ENCODE measurements at places on chromosomes 7 and 10. TPM values are rescaled to one million over a fixed set of nuclear protein-coding genes. Genes with fewer than 3 reads are reported as not detected.
A peak's percentile ranks its signal among the peaks of the same experiment; 100 is the strongest.

DNA sequence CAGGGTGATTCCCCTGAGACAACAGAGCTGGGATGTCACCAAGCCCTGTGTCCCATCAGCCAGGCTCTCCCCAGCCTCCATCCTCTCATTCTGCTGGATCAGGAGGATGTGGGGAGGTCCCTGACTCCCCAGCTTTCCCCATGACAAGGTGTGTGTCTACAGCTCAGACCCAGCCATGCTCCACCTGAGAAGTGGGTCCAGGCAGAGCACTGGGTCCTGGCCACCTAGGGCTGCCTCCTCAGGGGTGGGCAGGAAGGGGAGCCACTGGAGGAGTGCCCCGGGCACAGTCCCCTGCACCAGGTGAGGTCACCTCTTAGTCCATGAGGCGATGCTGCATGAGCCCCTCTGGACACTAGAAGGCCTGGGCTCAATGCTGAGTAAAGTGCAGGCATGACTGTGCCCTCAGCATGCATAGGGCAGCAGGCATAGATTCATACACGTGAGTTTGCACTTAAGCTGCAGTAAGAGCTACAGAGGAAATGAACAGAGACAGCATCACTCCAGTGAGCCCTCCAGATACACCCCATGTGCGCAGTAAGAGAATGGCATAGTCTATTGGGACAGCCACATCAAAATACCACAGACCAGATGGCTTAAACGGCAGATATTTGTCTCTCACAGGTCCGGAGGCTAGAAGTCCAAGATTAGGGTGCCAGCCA is 48.3 kb downstream of the ALOX5 start:
- no peak for DNase-seq

Gene FAM25G
- not detected for total RNA-seq

Gene IL6
- total RNA-seq = 0.83 TPM

- no peak for DNase-seq
Observed at GRCh38 chr10:79090134-79090803, 21.5 kb downstream of the ZMIZ1 start.

DNA sequence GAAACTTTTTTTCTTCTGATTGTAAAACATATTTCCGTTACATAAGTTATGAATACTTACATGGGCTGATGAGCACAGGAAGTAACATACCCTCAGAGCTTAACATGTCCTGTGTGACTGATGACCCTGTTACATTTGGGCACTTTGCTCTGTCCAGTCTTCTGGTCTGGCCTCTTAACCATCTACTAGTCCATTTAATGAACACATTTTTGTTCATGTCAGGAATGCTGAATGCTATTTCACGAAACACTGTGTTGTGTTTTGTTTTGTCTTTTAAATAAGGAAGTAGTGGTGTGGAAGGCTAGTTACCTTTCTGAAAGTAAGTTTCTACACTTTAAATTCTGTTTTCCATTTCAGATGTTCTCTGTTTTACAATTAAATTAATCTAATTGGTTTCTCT is 77.7 kb downstream of the RBM33 start:
- DNase-seq = no peak

- no peak for DNase-seq
Observed at GRCh38 chr7:44066494-44067063, 1.2 kb upstream of the PGAM2 start.

- no peak for DNase-seq
Observed at GRCh38 chr10:132710746-132711612, 75.0 kb downstream of the NKX6-2 start.

Gene FGL2
- total RNA-seq = 316 TPM

Gene ANXA7
- total RNA-seq = 135 TPM

GRCh38 chr10:86047588-86047987 is 319.0 kb downstream of the GRID1 start:
- DNase-seq = no peak

Gene EBF3
- total RNA-seq = 6.8 TPM

DNA sequence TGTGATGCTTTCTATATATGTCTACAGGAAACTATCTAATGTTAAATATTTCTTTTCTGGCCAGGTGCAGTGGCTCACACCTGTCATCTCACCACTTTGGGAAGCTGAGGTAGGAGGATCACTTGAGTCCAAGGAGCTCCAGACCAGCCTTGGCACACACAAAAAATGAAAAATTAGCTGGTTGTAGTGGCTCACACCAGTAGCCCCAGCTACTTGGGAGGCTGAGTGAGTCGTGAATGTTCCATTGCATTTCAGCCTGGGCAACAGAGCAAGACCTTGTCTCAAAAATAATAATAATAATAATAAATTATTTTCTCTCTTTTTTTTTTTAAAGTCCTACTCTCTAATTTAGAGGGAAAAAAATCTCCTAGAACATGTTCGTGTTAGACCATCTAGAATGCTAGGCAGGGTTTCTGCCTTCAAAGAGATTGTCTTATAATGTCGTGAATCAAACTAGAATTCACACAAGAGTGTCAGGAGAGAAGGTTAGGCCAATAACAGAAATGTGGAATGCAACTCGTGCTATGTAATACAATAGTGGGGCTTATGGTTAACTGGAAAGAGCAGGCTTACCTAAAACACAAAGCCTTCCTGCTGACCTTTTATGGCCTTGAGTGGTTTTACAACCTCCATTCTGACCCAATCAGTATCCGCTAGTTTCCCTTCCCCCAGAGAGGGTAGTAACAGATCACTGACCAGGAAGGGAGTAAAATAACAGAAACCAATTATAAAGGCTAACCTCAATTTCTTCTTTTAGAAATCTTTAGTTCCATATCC is 46.3 kb downstream of the MYOF start:
- no peak for DNase-seq

GRCh38 chr7:683526-684205 is 42.8 kb upstream of the DNAAF5 start:
- no peak for DNase-seq

- no peak for DNase-seq
Observed at GRCh38 chr7:158722574-158723237, 18.1 kb upstream of the NCAPG2 start.

GRCh38 chr10:3790272-3790671 is 5.3 kb upstream of the KLF6 start:
- DNase-seq = no peak

- DNase-seq = no peak
Observed at GRCh38 chr10:52313256-52313932, 687 bp upstream of the DKK1 start.

DNA sequence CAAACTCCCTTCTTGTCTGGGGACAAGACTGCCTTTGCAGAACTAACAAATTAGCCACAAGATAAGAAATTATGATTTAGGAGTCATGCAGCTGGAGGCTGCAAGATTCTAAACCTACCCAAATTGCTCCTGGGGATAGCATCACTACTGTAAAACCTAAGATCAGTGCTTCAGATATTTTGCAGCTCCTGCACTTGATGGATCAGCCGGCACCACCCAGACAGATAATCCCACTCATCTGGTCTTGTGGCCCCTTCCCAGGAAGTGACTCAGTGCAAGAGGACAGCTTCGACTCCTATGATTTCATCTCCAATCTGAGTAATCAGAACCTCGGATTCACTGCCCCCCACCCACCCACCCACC is 181.9 kb downstream of the AKR1D1 start:
- DNase-seq = no peak

- no peak for DNase-seq
Observed at GRCh38 chr10:132388891-132389432, 8.0 kb upstream of the PWWP2B start.

DNA sequence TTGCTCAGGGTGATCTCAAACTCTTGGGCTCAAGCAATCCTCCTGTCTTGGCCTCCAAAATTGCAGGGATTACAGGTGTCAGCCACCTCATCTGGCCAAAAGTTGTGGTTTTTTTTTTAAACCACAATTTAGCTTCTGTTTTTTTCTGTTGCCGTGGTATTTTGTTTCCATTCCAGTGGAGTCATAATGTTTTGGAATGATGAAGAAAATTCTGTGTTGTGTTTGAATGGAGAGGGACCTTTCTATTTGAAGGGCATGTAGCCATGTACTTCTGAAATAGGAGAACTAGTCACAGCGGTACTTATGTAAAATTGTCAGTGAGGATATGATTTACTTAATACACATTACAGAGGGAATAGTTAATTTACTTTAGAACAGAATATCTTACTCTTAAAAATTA is 201.3 kb downstream of the ARL4A start:
- no peak for DNase-seq

Gene PNLIPRP1
- not detected for total RNA-seq

DNA sequence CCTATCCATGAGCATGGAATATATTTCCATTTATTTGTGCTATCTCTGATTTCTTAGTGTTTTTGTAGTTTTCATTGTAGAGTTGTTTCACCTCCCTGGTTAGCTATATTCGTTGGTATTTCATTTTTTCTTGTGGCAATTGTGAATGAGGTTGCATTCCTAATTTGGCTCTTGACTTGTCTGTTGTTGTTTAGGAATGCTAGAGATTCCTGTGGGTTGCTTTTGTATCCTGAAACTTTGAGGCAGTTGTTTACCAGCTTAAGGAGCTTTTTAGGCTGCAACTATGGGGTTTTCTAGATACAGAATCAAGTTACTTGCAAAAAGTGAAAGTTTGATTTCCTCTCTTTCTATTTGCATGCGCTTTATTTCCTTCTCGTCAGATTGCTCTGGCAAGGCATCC is 304.7 kb upstream of the GRM3 start:
- no peak for DNase-seq

Gene STEAP1B
- total RNA-seq = 1.6 TPM

- no peak for DNase-seq
Observed at GRCh38 chr7:131747658-131748232, 191.3 kb upstream of the PODXL start.

Gene STAM
- 17.8 TPM for total RNA-seq

DNA sequence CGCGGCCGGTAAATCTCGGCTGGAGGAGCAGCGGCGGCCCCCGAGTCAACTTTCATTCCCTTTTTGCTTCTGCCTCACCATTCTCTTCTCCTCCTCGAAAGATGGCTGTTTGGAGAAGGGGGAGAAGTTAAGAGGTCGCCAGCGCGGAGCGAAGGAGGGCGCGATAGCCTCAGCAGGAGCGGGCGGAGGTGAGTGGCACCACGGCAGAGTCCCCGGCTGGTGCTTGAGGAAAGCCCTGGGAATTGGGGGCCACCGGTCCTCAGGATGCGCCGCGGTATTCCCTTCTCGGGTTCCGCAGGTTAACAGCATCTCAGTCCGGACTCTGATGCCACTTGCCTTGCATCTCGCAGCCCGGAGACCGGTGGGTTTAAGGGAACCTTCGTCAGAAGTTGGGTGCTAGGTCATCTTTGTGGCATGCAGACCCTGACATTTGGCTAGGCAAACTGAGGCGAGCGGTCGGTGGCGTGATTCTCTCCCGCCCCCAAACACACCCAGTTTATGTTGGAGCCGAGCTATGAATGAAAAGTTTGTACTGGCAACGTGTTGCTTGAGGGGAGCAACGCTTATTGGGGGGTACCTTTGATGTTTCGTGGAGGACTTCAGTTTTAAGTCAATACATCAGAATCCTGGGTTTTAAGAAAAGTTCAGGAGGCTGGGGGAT is 59.5 kb upstream of the PRPS1L1 start:
- no peak for DNase-seq

DNA sequence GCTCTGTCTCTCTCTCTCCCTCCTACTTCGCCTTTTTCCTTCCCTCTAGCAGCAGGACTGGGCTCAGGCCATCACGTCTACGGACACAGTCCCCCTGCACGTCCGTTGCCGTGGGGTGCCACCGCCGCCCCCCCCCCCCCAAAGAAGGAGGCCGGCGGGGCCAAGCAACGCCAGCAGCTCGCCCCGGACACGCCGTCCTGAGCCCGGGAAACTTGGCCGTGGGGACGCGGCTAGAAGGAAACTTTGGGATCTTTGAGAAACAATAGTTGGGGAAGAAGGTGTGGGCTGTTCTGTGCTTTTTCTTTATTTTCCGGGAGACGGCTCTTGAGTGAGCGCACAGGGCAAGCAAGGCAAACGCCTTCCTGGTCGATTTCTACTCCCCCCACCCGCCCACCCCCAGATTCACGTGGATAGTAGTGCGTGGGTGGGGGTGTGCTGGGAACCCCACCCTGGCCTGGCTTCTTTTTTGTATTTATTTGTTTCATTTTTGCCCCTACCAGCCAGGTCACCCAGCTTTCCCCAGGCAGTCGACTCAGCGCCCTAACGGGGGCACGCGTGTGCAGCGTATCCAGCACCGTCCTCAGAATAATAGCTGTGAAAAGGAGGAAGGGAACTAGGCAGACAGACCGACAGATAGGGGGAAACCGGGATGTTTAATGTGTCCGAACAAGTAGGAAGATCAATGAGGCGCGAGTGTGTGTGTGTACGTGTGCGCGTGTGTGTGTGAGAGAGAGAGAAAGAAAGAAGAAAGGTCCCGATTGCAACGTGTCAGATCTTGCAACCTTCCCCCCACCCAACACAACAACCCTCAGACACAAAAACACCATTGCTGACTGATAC is 1.4 kb downstream of the MXI1 start:
- DNase-seq = peak; percentile 92

GRCh38 chr10:101330231-101330630 is 23.7 kb upstream of the BTRC start:
- DNase-seq = no peak

DNA sequence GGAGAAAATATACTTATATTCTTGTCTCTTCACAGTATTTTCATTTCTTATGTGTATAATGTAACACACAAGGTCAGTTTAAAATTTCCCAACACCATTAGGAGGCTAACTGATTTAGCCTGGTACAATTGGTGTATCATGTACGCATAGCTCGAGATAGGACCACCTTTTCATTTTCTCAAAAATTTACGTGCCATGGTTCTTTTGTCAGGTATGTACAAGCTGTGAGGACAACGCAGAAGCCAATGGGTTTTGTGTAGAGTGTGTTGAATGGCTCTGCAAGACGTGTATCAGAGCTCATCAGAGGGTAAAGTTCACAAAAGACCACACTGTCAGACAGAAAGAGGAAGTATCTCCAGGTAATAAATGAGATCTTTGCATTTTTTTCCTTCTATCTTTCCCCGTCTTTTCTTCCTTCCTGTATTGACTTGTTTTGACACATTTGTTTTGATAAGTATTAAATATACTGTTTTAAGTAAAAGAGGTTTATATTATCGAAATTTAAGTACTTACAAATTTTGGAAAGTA is 55.0 kb downstream of the TRIM24 start:
- DNase-seq = no peak

Gene FAM20C
- 46.5 TPM for total RNA-seq

Gene TMEM270
- not detected for total RNA-seq

Gene SCIN
- 0.83 TPM for total RNA-seq

DNA sequence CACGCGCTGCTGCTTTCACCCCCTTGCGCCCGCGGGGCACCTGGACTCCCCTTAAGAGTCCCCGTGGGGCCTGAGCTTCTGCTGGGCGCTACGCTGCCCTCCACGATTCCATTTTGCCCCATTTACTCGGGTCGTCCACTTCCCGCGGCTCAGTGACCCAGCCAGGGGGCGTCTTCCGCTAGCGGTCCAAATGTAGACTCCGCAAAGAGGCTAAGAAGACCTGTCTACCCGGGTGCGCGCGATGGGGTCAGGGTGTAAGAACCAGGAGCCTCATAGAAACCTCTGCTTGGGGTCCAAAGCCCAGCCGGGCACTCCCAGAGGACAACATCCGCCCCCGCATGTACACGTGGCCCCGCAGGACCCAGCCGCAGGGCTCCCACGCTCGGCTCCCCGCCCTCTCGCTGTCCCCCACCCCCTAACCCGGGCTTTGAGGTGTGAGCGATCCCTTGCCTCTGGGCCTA is 5.2 kb upstream of the HMX2 start:
- DNase-seq = peak; percentile 86

- DNase-seq = no peak
Observed at GRCh38 chr7:158854681-158855081, 1.7 kb upstream of the DYNC2I1 start.

Data from esophagus muscularis mucosa (tissue), 4 donors.